ENCODE measurements at places on chromosomes 1 and 21. TPM values are rescaled to one million over a fixed set of nuclear protein-coding genes. Genes with fewer than 3 reads are reported as not detected.

The VWA5B1 gene
- total RNA-seq: not detected

The OR2M3 gene
- not detected for total RNA-seq

The SERPINC1 gene
- total RNA-seq: 0.65 TPM

The THEM5 gene
- total RNA-seq: not detected

The C1orf185 gene
- total RNA-seq: not detected

The HSD3B2 gene
- 0.52 TPM for total RNA-seq

The TGFB2 gene
- total RNA-seq: 10.0 TPM

The C1orf226 gene
- 5.7 TPM for total RNA-seq

The TRAPPC10 gene
- total RNA-seq: 30.3 TPM

The TMOD4 gene
- not detected for total RNA-seq

The KCNE2 gene
- total RNA-seq: not detected

The EFNA1 gene
- 13.2 TPM for total RNA-seq

The OSBPL9 gene
- 84.5 TPM for total RNA-seq

The YRDC gene
- total RNA-seq: 7.1 TPM

The DNASE2B gene
- not detected for total RNA-seq

The OR10Z1 gene
- total RNA-seq: not detected

The S100A11 gene
- 484 TPM for total RNA-seq

The ATP1A4 gene
- not detected for total RNA-seq

The CFHR2 gene
- not detected for total RNA-seq

The MRTO4 gene
- total RNA-seq: 24.3 TPM

The MNDA gene
- total RNA-seq: 12.0 TPM

The NCMAP gene
- not detected for total RNA-seq

The CELSR2 gene
- 2.8 TPM for total RNA-seq

The AADACL4 gene
- total RNA-seq: not detected

The C8A gene
- not detected for total RNA-seq

The RHD gene
- not detected for total RNA-seq

The IGSF9 gene
- 0.42 TPM for total RNA-seq

The PODN gene
- 285 TPM for total RNA-seq

The CD84 gene
- total RNA-seq: 6.9 TPM

The MIXL1 gene
- total RNA-seq: not detected
